OCI-M1 (cell line): ENCODE measurements at places on chromosomes 2 and 18.

DNA sequence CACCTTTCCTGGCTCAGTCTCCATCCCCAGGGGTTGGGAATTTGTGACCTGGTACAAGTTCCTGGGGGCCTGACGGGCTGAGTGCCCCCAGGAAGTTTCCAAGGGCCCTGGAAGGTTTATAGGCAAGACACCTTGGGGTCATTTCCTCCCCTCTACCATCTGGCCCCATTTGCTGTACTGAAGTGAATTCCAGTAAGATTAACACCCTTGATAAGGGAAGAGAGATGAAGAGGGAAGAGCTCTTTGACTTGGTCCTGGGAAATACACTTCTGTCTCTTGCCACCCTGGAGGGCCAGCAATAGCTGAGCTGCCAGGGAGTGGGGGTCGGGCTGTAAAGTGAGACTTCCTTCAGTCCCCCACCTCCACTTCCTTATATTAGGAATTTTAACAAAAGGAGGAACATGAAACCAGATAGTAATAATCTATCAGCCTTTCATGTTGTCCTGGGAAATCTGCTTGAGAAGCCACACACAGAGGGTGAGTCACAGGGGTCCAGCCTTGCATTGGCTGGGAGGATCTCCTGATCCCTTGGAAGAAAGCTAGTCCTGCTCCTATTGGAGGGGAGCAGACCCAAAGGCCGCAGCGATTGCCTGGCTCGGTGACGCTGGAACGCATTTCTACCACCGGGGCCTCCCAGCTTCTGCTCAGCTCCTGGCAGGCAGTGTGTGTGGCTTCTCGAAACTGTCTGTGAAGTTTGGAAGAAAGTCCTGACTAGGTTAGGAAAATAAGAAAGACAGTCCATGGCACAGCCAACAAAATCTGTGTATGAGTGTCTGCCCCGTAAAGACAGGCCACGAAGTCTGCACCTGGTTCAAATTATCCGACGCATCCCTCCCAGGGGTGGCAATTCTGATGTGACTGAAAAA, 87.3 kb downstream of the ACAA2 start:
- DNase-seq: no peak

DNA sequence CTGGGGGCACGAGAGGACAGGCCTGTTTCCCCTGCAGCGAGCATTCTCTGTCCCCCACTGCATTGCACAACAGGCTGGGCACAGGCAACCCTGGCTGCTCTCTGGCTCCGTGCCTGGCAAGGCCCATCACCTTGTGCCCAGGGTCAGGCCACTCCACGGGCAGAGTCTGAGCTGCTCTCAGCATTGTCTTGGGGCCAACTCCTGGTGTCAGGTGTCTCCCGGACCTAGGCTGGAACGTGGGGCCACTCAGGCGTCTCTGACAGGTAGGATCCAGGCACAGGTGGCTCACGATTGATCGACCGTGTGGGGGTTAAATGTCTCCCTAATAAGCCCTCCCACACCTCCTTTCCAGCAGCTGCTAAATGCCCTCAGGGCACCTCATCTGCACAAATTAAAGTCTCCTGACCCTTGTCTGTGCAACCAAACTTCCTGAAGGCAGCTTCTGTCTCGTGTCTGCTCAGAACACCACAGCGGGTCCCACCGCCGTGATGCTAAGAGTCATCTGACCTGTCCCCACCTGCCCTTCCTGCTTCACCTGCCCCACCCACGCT, 66.6 kb upstream of the GPC1 start:
- DNase-seq: no peak

DNA sequence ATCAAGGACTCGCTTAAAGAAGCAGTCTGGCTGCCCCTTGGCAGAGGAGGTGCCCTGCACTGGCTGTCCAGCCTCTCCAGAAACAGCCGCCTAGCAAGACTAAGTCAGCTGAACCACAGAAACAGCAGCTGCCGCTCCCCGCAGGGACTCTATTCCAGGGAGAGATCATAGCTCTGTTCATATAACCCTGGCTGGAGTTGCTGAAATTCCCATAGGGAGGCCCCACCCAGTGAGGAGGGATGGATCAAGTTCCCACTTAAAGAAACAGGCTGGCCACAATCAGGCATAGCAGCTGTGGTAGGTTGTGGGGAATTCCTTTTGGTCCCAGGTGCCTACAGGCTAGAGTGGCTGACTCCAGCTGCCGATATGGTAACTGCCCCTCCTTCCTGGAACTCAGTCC, 74.2 kb upstream of the MC4R start:
- DNase-seq: no peak

- peak; percentile 17 for DNase-seq
Observed at GRCh38 chr18:49335677-49336076, 124.8 kb downstream of the DYM start.

GRCh38 chr2:101597347-101597944, 100.1 kb upstream of the MAP4K4 start:
- no peak for DNase-seq

GRCh38 chr2:62180975-62181374, 14.9 kb upstream of the B3GNT2 start:
- no peak for DNase-seq

DNA sequence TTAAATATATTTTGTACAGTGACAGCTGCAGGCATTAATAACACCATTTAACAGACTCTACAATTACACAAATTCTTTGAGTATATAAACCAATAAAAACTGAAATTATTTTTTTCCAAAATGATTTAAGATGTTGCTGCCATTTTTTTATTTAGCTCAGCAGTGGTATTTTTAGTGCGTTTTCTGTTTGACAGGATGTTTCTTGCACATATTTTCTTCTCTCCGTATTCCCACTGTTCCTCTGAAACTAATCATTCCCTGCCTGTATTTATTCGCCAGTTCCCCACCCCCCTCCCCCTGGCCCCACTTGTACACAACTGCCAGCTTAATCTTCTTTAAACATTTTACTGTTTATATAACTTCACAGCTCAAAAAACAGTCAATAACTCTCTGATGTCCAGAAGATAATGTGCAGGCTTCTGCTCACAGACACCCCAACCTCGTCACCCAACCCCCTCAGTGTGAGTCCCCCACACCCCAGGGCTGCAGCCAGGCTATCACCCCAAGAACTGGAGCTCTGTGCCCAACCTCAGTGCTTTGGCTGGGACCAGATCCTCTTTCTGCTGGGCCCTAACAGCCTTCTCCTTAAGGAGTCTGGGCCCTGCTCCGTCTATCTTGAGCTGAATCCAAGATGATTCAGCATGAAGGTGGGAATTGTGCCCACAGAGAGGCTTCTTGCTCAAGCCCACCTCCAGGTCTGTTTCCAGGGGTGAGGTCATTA, 41.6 kb upstream of the MAP4K4 start:
- no peak for DNase-seq

- peak; percentile 18 for DNase-seq
Observed at GRCh38 chr2:69773206-69773605, 31.3 kb downstream of the ANXA4 start.

GRCh38 chr2:206305523-206306245, 31.2 kb downstream of the ZDBF2 start:
- DNase-seq: no peak

DNA sequence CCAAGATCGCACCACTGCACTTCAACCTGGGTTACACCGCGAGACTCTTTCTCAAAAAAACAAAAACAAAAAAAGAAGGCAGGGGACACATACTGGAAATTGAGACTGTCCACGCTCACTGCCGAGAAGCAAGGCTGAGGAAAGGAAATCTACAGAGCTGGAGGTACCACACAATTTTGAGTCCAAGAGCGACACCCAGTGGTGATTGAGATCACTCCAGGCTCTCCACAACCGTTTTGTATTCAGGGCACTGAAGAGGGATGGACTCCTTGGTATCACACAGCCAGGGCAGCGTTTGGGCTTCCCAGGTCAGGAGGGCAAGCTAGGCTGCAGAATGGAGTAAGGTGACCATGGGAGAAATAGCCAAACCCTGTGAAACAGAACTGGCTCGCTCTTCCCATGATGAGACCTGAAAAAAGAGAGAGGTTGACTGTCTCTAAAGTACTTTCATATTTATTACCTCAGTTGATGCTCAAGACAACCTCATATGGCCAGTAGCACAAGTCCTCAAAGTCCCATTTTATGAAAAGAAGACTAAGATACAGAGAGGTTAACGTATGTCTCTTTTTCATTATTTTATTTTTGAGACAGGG, 74.5 kb upstream of the YPEL5 start:
- DNase-seq: peak; percentile 79

DNA sequence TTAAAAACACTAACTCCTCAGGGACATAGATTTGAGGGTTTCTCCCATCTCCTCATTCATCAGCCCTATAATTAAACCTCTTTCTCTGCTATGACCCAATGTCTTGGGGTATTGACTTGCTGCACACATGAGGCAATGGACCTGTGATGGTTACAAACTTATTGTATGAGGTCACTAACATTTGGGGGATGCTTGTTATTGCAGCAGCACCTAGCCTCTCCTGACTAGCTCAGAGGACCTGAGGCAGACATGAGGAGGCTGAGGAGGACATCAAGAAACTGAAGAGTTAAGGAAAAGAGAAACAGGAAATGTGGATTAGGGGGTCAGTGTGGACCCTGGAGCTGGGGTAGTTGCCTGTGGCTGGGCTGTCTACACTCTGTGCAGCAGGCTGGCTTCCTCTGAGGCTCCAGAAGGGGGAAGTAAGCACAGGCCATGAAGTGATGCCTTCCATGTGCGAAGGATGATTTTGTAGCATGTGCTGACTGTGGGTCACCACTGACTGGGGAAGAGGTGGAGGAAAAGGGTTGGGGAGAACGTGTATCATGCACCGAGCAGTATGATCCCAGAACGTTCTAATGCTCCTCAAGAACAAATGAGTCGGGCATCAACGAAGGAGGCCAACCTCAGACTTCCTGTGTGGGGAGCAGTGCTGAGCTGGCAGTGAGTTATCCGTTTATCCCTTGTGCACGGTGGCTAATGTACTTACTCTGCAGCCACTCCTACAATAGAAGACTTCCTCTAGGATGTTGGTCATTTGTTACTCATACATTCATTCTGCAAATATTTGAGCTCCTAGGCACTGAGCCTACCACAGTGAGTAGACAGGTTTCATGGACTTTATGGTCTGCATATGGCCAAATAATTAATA, 42.1 kb upstream of the RFX8 start:
- DNase-seq: no peak

DNA sequence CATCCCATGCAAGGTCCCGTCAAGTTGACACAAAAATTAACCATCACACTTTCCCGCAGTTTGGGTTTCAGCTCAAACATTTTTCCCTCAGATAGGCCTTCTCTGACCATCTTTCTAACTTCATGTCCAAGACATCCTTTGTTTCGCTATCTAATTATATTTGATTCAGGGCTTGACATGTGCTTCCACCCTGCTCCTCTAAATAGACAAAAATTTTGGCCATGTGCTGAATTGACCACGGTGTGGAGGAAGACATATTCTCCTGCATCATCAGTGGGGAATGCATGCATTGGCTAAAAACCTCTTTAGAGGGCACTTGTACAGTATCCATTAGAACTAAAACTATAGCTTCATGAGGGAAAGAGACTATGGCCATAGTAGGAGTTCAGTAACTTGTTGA, 81.2 kb downstream of the PLCL1 start:
- DNase-seq: no peak

GRCh38 chr18:34800381-34800780, 90.3 kb downstream of the DTNA start:
- no peak for DNase-seq

GRCh38 chr2:148253685-148254084, 232.8 kb downstream of the MBD5 start:
- no peak for DNase-seq

DNA sequence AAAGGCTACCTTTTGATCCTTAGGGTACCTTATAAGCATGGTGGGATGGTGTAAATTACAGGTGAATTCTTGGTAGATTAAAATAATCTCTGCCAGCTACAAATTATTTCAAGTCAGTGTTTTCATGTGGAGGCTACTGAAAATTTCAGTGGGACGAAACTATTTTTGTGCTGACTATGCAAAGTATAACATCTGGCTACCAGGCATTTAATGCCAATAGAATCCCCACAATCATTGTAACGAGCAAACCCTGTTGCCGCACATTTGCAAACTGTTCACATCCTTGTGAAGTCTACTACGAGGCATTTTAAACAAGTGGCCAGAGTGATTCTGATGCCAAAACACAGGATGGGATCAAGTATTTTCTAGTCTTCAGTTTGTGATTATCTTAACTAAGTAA, 48.1 kb upstream of the SDC1 start:
- DNase-seq: no peak

GRCh38 chr2:79638954-79639353, 126.1 kb downstream of the CTNNA2 start:
- no peak for DNase-seq

DNA sequence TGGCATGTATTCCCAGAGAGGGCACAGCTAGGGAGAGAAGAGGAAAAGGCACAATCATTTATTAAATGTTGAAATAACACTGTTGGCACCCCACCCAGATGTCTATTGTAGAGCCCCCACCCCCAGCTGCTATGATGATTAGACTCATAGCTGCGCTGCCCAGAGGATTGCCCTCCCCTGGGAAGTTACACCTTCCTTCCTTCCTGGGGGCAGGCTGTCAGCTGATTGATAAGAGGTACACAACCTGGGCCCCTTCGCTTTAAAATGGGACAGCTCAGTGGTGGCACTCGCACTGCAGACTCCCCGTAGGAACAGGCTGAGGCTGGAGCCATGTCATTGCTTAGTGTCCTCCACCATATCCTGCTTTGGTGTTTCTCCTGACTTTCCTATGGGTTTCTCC, 18.1 kb downstream of the TEX51 start:
- no peak for DNase-seq

GRCh38 chr2:67446491-67446911, 49.4 kb downstream of the ETAA1 start:
- DNase-seq: no peak

DNA sequence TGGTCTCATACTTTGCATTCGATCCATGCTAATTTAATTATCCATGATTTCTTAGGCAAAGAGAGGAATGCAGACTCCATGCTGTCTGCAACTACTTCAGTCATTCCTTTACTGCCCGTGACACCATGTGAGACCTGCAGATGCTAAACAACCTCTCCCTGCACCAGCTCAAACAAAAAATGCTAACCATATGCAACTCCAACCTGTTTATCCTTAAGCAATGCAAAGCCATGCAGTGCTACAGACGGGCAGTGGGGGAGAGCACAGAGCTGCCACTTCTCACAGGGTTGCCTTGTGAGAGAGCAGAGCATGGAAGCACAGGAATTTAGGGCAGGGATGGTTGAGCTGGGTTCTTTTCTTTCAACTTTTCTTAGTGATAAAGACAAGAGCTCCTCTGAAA, 74.9 kb upstream of the KLHL14 start:
- no peak for DNase-seq

GRCh38 chr18:9874728-9875127, 11.0 kb upstream of the TXNDC2 start:
- DNase-seq: no peak

DNA sequence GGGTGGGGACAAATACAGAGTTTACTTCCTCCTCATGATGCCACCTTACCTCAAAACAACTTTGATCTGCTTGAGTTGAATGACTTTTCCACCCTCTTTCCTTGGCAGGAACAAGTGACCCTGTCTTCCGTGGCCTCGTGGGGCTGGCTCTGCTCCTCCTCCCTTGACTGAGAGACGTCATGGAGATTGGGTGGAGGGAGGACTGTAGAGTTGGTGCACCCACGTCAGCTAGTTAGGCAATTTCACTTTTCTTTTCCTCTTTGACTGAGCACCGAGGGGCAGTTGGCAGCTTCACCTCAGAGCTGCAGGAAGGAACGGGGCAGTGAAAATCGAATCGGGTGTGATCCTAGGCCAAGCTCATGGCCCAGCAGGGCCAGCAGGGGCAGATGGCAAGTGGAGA, at the start of gene SP140:
SP140 (plus strand) TSS at position 251 of the 400 bp plus-strand sequence; CDS start at position 360, 109 bp downstream.
- no peak for DNase-seq
